ENCODE measurements at places on chromosomes 6 and 20.

DNA sequence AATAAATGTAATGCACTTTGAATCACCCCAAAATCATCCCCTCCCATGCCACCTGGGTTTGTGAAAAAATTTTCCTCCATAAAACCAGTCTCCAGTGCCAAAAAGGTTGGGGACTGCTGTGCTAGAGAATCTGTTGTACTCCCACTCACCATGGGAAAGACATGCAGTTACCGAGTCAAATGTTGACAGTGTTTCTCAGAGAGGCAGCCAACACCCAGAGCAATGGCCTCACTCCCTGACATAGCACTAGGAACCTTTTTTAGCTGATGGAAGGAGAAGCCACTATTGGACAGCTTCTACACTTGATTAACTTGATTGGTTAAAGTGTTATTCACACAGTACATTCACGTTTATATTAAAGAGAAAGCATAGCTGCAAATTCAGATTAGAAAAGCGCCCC is 59.8 kb upstream of the MANEA start:
- DNase-seq: no peak

DNA sequence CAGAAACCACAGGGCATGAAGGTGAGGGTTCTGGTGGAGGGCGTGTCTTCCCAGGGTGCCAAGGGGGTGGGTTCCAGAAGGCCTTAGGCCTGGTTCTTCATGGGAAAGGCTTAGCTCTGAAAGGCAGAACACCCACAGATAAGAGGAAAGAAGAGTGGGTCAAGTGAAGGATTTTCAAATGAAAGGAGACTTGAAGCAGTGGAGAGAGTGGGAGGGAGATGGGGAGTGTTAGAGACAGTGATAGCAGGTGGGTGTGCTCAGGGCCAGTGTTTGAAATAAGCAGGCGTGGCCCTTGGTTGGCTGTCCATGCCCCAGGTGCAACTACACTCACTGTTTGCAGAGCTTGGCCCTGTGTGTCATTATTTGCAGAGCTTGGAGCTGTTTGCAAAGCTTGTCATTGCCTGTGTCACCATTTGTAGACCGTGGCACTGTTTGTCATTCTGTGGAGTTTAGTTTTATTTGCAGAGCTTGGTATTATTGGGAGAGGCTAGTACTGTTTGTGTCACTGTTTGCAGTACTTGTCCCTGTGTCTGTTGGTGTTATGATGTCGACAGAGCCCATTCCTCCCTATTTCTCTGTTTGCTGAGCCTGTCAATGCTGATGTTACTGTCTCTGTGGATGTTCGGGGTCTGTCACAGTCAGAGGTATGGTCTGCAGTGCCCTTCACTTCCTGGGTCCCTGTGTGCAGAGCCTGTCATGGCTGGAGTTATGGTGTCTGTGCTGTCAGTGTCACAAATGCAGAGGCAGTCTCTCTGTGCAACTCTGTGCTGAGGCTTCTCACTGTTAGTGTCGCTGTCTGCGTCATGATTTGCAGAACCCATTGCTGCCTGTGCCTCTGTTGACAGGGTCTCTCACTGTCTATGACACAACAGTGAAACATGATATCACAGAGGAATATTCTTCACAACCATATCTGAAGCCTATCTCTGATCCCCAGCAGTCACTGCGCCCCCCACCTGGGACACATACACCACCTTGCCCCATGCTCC is 127.7 kb upstream of the LRFN2 start:
- no peak for DNase-seq

- no peak for DNase-seq
Observed at GRCh38 chr20:31547720-31548298, 33.6 kb downstream of the HM13 start.

DNA sequence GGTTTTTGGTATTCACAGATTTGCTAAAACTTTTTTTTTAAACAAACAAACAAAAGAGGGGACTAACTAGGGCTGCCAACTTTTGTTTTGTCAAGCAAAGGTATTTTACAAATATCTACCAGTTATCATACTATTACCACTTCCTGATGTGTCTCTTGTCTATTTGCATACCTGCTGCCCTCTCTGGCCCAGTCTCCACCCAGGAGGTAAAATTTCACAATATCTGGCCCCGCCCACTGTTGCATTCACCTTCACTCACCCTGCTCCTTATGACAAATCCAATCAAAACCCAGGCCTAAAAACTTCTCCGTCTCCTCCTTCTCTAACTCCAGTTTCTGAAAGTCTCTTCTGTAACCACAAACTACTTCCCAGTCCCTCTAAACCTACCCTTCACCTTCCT is 82.2 kb downstream of the TRERF1 start:
- no peak for DNase-seq

DNA sequence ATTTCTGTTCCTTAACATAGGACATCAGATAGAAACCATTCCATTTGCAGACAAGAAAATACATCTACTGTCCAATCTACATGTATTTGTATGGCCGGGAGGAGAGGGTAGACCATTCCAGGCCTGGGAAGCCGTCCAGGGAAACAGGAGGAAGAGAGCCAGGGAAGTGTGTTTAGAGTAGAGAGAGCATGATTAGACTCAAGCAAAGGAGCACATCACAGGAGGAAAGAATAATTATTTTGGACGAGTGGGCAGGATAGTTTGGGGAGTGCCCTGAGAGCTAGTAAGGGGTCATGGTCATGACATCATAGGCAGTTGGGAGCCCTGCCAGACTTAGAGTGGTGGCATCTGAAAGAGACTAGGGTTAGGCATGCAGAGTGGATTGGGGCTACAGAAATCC is 250.0 kb downstream of the HIVEP2 start:
- DNase-seq: no peak

DNA sequence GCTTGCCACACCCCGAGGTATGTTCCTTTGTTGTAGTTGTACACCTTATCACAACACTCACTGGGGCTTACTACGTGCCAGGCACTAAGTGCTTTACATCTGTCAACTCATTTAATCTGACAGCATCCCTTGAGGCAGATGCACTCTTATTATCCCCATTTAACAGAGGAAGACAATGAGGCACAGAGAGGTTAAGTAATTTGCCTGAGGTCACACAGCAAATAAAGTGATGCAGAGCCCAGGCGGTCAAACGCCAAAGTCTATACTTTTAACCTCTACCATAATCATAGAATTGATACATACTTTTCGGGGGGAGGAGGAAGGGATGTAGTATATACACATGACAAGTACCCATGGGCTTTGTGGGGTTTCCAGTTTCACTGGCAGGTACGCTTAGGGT is 37.7 kb downstream of the MDFI start:
- no peak for DNase-seq

DNA sequence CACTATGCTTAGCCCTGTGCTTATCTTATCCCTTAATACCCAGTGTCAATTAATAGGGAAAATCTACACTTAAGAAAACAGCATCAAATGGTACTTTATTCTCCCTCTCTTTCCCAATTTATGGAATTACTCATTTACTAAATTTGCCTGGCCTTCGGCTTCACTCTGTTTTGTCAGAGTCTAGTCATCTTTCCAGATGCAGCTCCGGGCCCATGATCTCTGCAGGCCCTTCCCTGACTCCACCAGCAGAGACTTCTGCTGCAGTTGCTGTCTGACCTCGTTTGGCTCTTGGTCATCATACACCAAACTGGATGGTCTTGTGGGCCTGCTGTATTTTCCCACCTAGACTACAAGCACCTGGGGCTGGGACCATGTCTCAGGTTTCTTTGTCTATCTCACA is 27.4 kb downstream of the MRS2 start:
- DNase-seq: no peak

GRCh38 chr6:139736325-139736906 is 362.0 kb upstream of the CITED2 start:
- DNase-seq: no peak

DNA sequence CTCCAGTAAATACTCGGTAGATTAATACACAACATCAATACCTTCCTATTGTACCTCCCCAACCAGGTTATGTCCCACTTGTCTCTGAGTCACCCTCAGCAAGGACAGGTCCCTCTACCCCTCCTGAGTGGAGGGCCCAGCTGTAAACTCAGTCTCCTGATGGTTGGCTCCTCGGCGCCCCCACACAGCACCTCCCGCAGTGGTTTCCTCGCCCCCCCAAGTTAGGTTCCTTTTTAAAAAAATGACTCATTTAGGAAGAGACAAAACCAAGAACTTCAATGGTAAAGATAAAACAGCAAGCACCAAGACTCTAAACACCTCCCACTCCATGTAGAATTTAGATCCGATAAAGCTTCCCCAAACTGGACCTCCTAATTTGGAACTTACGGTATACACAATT is 83.5 kb downstream of the TRERF1 start:
- peak; percentile 75 for DNase-seq

DNA sequence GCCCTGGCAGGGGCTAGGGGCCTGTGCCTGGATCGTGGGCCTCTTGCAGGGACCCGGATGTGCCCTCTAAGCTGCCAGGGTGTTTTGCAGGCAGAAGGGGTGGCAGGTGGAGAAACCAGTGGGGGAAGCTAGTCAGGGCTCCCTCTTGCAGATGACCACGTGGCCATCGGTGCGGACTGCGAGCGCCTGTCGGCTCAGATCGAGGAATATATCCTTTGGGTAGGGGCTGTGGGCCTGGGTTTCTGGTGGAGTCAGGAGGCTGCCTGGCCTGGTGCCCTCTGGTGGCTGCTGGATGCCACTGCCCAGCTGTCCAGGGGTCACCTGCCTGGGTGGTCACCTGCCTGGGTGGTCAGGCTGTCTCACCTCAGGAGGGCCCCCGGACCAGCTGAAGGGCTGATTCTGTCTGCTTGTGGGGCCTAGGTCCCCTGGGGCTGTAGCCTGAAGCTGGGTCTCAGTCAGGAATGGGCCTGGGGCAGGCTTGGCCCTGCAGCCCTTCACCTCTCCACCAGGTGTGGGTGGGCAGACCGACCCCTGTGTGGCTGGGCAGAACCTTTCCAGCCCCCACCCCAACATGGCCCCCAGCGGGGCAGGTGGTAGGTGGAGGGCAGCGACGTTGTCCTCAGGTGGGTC is 6.7 kb downstream of the TCEA2 start:
- no peak for DNase-seq

DNA sequence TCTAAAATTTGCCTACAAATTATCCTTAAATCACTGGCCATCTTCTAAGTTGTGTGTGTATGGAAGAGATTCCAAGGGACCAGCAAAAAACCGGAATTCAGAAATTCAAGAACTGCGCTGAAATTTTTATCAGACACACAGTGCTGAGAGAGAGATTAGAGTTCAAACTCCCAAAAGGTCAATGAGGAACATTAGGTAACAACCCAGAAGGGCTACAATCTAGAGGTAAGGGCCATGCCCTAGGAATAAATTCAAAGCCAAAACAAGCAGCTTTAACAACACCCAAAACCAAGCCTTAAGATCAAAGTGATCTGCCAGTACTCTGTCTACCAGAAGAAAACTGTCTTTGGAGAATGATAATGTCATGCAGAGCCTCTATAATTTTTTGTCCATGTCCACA is 17.8 kb downstream of the SRSF12 start:
- no peak for DNase-seq
